ENCODE measurements at places on chromosomes 2 and 18.

GRCh38 chr2:192957425-192957824 is 762.7 kb upstream of the TMEFF2 start:
- no peak for DNase-seq

- no peak for DNase-seq
Measured at GRCh38 chr2:42170619-42171395, 1.7 kb downstream of the EML4 start.

DNA sequence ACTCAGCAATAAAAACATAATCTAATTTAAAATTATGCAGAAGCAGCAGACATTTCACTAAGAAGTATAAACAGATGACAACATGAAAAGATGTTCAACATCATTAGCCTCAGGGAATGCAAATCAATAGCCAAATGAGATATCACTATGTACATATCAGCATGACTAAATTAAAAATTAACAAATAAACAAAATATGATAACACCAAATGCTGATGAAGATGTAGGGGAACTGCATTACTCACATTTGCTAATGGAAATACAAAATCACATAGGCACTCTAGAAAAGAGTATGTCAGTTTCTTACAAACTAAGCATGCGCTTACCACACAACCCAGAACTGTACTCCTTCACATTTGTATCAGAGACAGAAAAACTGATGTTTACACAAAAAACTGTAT is 487.2 kb upstream of the REG3G start:
- DNase-seq: no peak

GRCh38 chr18:62857263-62857976 is 142.1 kb downstream of the PHLPP1 start:
- no peak for DNase-seq

- DNase-seq: no peak
Measured at GRCh38 chr18:25456334-25457010, 104.5 kb upstream of the ZNF521 start.

DNA sequence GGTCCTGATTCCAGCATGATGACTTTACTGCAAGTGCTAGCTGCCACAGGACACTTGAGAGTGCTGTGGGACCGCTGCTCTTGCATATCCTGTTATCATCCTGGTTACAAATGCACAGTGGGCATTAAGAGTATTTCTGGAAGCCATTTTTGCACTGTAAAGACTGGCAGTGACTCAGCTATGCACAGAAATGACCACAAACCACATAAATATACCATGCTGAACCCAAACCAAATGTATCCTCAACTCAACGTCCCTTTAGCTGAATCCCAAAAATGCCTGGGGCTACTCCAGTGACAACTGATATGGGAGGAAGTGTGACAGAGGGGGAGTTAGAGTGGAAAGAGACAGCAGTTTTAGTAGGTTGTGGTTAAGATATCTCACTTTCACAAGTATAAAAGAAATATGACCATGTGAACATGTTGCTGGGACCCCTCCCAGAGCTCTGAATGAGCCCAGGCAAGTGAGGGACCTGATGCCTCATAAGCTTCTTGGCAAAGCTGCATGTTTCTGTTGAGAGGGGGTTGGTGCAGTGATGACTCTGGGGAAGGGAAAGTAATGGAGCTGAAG is 37.3 kb downstream of the RHBDD1 start:
- DNase-seq: no peak

All from stimulated activated CD8-positive, alpha-beta memory T cell treated with anti-CD3 and anti-CD28 coated beads, Interleukin-15, amount 100 ng/mL, for 24 hours (primary cell).